RPMI7951 (cell line): ENCODE measurements at places on chromosomes 11 and 22. TPM values are rescaled to one million over a fixed set of nuclear protein-coding genes. Genes with fewer than 3 reads are reported as not detected.
A peak's percentile ranks its signal among the peaks of the same experiment; 100 is the strongest.

GRCh38 chr11:130672911-130673310 is 224.5 kb downstream of the ADAMTS15 start:
- no peak for DNase-seq

DNA sequence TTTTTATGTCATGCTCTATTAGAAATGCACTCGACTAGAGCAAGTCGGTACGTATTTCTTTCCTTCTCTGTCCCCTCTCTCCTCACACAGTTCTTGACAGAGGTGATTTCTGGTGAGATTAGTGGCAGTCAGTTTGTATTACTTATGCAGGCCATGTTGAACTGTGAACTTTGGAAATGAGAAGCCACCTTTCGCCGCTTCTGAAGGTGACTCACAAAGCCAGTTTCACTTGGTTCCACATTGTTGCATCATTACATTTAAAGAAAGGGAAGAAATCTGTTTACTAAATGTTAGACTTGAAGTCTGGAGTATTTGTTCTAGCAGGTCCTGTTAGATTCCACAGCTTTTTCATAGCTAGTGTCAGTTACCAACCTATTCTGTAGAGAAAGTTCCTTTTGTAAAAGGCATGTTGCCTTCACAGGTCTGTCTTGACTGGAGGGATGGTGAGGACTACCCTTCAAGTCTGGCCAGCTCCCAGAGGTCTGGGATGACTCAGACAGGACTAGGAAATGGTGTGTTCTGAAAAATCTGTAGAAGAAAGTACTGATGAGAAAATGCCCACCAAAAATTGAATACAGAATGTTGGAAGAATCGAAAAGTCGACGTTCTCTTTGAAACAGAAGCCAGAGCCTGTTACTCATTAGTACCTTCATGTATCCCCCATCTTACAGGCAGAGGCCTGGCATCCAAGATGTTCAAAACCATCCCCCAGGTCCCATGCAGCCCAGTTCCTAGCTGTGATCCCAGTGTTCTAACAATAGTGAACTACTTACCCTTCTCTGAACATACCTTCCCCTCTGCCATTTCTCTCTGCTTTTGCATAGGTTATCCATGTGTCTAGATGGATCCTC is 181.4 kb downstream of the DBX1 start:
- peak; percentile 72 for DNase-seq

DNA sequence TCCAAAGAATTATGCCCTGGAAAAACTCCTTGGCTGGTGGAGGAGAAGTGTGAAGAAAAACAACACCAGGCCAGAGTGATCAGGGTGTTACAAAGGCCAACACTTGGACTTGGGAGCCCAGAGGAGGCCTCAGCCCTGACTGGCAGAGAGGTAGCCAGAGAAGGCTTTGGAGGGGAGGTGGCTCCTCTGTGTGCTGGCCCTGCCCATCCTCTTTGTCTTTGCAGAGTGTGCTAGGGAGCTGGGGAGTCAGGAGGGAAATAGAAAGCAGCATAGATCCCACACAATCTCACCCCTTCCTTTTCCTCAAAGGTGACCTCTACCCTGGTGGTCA is 12.0 kb upstream of the P2RY6 start:
- no peak for DNase-seq

DNA sequence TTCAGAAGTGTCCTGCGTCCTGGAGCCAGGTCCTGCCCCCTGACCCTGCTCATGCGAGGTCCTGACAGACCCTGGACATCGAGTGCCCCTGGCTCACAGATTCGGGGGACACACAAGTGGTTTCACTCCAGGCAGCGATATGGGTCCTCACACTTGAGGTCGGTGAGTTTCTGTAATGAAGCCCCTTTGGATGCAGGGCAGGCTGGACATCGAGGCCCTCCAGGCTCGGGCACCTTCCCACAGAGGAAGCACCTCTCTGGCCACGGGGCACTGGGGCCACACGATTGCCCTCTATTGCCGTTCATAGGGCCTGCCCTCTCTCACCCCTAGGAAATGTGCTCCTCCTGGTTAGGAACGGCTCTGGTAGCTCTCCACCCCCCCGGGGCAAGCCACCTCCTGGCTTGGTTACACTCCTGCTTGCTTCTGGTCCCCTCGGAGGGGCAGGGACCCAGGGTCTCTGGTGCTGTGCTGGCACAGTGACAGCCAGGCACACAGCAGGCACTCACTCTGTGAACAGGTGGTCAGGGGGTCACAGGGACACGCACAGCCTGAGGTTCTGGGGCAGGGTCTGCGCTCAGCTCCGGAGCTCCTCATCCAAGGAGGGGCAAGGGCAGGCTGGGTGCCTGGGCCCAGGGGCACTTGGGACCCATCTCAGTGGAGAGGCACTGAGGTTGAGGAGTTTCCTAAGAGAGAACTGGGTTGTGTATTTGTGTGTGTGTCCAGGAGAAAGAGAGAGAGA is 907.7 kb downstream of the BRD1 start:
- no peak for DNase-seq

Gene ROM1
- total RNA-seq: 2.5 and 3.6 TPM in 2 replicates

DNA sequence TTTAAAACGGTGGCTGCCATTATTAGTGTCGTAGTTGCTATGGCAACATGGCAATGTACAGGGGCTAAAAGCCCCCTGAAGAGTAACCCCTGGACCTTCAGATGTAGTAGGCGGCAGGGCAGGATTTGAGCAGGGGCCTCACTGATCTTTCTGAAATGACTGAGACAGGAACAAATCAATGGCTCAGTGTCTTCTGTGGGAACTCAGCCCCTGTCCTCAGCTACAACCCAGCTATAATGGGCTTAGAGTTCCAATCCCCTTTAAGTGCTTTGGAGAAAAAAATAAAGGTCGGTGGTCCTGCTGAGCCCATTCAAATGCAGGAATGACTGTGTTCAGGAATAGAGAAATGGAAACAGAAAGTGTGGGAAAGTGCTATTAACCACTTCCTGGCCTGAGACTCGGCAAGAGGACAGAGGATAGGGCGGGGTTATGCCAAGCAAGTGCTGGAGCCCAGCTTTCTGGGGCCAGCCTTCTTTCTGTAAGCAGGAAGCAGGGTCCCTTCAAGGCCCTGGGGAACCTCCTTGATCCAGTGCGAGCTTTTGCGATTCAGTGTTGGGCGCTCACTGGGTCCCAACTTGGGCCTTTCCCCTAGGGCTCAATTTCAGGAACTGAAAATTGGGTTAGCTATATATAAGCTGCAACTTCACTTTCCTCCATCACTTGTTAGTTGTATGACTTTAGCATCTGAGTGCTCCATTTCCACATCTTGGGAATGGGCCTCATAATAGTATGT is 6.1 kb upstream of the CD82 start:
- no peak for DNase-seq

DNA sequence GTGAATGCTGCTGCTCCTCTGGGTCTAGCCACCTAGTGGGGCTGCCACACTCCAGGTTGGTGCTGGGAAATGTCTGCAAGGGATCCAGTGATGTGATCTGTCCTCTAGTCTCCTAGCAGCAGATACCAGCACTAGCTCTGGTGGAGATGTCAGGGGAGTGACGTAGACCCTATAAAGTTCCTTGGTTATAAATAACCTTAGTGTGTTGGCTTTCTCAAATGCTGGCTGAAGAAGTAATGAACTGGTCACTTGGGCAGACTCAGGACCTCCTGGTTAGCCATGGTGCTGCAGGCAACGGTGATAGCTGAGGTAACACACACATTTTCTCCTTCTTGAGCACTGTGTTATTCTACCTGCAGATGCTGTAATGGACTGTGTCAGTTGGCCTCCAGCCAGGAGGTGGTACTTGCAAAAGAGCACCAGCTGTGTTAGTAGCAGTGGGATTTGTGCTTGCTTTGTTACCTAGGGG is 35.5 kb downstream of the BBOX1 start:
- no peak for DNase-seq

Gene PVALB
- total RNA-seq: not detected in 2 replicates

GRCh38 chr11:104154296-104154695 is 9.7 kb downstream of the PDGFD start:
- DNase-seq: no peak

GRCh38 chr11:32450372-32450771 is 15.0 kb upstream of the WT1 start:
- DNase-seq: no peak

DNA sequence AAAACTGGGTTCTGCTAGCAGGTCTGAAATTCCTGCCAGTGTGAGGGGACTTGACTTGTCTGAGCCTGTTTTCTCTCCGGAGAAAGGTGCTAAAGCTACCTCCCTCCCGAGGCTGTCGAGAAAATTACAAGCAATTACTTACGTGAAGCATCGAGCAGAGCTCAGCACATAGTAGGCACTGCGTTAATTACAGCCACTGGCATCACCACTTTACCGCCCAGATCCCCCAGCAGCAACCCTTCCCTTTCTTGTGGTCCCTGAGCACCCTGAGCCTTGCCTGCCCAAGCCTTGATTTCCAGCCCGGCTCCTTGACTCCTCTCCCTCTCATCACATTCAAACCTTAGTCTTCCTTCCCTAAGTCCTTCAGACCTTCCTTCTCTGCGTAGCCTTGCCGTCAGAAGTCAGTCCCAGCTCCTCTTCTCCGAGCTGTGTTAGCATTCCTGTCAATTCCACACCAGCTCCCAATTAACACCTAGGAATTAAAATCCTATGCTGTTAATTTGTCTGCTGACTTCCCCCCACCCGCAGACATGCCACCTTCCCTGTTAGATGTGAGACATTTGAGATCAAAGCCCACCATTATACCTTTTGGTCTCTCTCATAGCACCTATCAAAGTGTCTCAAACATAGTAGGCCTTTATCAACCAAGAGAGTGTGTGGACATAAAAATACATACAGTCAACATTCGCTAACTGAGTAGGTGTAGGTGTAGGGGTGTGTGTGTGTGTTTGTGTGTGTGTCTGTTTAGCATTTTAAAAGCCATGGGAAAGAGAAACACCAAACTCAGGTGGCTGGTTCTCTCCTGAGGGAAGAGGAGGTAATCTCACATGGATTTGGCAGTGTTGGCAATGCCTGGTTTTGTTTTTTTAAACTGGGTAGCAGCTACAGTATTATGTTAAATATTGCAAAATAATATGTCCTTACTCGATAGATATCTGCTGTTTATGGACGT is 2.8 kb upstream of the KCNJ5 start:
- no peak for DNase-seq

DNA sequence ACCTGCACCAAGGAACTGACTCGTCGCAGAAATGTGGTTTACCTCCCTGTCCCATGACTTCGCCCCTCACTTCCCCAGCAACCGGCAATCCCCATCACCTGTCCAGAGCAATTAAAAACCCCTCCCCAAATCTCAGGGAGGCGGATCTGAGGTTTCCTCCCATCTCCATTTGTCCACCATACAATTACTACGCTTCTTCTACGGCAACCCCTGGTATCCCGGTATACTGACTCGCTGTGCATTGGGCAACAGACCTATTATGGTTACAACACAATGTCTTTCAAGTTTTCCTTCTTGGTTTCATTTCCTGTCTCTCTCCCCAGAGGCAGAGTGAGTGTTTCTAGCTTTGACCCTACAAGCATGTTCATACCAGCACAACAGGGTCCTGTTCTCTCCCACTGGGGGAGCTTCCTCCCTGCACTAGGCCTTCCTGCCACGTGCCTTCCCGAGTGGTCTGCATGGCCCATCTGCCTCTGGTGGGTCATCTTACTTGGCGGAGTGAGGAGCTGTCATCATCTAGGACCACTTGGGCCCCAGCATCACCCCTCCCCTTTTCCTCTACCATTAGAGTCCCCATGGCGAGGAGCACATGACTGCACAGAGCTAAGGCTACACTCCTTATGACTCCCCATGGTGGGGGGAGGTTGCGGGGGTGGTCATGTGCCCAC is 30.3 kb upstream of the NAP1L4 start:
- DNase-seq: peak; percentile 25

- peak; percentile 30 for DNase-seq
Observed at GRCh38 chr22:43796567-43796966, 15.5 kb downstream of the EFCAB6 start.

Gene NRGN
- total RNA-seq: 1.9 and 3.2 TPM in 2 replicates

Gene SF3B2
- 198 and 205 TPM in 2 replicates for total RNA-seq
